ENCODE measurements at places on chromosomes 7 and 10. TPM values are rescaled to one million over a fixed set of nuclear protein-coding genes. Genes with fewer than 3 reads are reported as not detected.

The VPS37D gene
- polyA plus RNA-seq: 7.5 TPM

The PARD3 gene
- polyA plus RNA-seq: 47.2 TPM

The IRF5 gene
- not detected for polyA plus RNA-seq

The CDNF gene
- 2.4 TPM for polyA plus RNA-seq

The LIPK gene
- polyA plus RNA-seq: not detected

The CPVL gene
- polyA plus RNA-seq: 36.4 TPM

The GFRA1 gene
- polyA plus RNA-seq: 1.8 TPM

The SFTPD gene
- 233 TPM for polyA plus RNA-seq

DNA sequence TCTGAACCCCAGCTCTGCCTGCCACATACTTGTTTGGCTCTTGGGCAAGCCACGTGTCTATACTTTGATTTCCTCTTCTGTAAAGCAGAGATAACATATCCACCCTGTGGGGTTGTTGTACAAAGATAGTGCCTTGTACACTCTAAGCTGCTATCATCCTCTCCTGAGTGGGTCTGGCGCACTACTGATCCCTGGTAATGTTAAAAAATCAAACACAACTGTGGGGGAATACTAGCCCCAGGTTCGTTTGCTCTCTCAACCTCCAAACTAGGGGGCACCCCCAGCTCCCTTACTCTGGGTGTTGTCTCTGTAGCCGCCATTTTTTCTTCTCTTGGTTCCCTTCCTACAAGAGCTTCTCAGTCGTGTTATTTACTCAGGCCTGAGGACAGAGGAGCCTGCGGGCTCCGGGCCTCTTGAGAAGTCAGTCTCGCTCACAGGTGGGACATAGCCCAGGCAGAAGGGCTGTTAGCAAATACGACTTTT, 1.0 kb downstream of the POLM start:
- DNase-seq: no peak

GRCh38 chr7:149444287-149444686, 16.6 kb downstream of the ZNF777 start:
- no peak for DNase-seq

DNA sequence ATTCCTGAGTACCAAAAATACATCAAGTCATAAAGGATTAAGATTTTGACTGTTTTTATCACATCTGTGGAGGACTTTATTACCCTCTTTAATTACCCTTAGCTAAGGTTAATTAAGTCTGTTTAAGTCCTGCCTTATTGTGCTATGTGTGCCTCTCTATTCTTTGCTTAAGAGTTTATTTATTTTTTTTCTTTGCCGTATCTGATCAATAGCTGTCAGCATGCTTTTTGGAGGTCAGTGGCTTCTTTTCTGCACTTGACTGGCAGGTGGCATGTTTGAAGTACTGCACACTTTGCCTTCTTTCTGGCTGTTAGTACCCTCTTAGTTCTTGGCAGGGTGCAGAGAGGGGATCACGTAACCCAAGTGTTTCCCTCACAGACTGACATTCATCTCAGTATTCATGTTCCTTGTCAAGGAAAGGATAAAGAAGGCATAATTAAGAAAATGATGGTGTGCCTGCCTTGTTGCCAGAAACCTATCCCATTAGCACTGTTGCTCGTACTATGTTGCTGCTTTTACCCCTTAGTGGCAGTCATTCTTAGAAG, 225.8 kb downstream of the EXOC4 start:
- no peak for DNase-seq

- DNase-seq: no peak
These were observed 112.9 kb downstream of the SAMD9 start for GRCh38 chr7:93004906-93005305.

GRCh38 chr10:100877461-100877850, 35.3 kb upstream of the SLF2 start:
- no peak for DNase-seq

DNA sequence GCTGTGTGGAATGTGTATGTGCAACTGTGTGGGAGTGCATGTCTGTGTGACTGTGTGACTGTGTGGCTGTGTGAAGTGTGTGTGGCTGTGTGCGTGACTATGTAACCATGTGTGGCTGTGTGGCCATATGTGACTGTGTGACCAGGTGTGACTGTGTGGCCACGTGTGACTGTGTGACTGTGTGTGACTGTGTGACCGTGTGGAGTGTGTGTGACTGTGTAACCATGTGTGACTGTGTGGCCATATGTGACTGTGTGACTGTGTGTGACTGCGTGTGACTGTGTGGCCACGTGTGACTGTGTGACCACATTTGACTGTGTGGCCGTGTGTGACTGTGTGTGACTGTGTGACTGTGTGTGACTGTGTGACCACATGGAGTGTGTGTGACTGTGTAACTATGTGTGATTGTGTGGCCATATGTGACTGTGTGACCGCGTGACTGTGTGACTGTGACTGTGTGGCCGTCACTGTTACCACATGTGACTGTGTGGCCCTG, 502.9 kb downstream of the DNAJB6 start:
- no peak for DNase-seq

DNA sequence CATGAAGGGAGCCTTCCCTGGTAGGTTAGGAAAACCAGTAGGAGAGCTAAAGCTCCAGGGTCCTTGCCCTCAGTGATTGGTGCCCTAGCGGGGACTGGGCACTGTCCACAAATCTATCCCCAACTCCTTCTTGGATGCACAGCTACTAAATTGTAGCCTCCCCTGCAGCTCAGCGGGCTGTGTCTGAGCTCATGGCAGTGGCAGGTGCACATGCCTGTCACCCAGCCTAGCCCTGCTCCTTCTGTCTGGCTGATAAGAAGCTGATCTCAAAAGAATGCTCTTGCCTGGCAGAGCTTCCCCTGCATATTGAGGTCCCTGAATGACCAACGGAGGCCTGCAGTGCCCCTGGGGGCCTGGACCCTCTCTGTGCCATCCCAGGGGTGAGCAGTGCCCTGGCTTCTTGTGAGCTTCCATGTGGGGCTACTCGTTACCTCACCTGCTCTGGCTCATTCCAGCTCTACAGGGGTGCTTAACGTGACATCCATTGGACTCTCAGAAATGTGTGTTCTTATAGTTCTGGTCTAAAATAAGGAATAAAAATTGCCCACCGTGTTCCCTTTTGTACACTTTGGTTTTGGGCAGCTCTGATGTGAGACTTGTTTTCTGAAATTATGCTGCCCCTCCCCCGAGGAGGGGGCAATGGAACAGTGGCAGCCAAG, 59.8 kb upstream of the ANTXRL start:
- DNase-seq: no peak

GRCh38 chr10:79105150-79105739, 36.5 kb downstream of the ZMIZ1 start:
- no peak for DNase-seq

DNA sequence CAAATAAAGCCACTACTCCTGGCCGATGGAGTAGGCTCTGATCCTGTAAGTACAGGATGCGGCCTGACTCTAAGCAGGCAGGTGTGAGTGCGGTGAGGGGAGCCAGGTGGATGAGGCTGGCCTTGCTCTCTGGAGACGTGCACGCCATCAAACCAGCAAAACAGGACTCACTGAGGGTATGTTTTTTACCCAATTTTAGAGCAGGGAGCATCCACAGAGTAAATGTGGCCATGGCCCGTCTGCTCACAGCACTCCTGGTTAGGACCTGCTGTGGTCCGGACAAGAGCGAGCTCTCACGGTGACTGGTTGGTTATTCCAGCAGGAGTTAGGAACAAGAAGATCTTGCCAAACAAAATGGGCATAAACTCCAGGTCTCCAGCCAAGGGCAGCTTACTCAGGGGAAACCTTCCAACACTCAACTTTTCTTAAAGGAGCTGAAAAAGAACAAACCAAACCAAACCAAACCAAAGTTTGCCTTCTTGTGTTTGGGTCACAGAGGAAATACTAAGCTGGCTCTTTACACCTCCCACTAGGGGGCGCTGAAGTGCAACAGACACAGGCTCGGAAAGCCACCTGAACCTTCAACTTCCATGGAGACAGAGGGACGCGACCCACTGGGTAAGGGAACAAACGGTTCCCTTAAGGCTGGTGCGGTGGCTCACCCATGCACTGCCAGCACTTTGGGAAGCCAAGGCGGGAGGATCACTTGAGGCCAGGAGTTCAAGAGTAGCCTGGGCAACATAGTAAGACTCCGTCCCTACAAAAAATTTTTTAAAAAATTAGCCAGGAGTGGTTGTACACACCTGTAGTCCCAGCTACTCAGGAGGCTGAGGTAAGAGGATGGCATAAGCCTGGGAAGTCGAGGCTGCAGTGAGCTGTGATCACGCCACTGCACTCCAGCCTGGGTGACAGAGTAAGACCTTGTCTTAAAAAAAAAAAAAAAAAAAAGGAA, 122.4 kb downstream of the CLEC2L start:
- peak; percentile 91 for DNase-seq

DNA sequence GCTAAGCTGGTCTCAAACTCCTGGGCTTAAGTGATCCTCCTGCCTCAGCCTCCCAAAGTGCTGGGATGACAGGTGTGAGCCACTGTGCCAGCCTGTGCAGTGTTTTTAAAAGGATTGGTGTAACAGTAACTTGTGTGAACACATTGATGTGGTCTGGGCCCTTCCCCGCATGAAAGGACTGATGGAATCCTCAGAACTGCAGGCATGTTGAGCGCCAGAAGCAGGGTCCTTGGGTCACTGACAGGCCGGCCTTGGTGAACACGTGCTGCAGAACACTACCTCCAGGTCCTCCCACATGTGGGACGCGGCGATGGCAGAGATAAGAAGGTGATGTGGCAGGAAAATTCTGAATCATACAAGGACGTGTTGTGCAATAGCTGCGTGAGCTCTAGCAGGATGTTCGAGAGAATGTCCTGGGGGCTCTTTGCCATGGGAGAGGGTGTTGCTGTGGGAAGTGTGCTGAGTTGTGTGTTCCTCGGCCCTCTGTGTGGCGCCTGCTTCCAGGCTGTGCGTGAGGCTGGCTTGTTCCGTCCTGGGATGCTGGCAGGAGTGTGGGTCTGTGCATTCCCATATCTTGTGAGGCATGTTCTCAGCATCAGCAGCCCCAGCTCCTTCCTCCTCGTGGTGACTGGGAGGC, 68.2 kb downstream of the DNAJB6 start:
- peak; percentile 78 for DNase-seq

- DNase-seq: peak; percentile 86
These were observed at the start of gene CELF2 for GRCh38 chr10:11017570-11018431. Gene CELF2, plus strand, starts transcription at chr10:11017872. Its CDS starts 218 bp downstream, at chr10:11018090.

GRCh38 chr10:11823989-11824346, 812 bp downstream of the PROSER2 start:
- DNase-seq: no peak

GRCh38 chr10:86953747-86954680, 3.4 kb downstream of the MMRN2 start:
- DNase-seq: peak; percentile 84

DNA sequence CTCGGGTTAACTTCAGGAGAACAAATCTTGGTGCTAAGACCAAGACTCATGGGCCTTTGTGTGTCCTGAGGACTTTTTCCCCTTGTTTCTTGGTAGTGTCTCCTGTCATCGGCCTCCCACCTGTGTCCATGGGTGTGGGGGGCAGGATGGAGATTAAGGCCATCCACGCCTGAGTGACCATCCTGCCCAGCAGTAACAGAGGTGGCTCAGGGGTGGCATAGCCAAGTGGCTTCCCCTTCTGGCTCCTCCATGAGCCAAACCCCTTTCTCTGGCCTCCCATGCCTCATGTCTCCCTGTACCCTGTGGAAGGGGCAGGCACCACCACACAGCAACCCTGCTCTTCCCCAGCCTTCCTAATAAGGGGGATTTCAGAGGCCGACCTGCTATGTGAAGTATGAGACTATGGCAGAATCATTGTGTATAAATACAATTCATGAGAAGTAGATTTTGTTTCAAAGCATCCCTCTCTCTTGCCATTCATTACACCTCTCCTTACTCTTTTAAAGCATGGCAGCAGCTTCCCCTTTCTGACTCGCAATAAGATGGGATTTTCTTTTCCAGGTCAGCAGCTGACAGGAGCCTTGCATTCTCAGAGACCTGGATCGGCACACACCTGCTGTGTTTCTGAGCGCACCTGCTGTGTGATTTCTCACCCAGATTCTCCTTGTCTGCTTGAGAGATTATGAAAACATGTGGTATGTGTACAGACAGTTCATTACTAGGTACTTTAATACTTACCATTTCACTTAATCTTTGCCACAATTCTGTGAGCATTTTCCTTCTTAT, 102.5 kb downstream of the XPNPEP1 start:
- no peak for DNase-seq

- peak; percentile 23 for DNase-seq
These were observed 195.6 kb upstream of the GLI3 start for GRCh38 chr7:42432644-42433043.

GRCh38 chr7:23658831-23659427, 21.1 kb upstream of the FAM221A start:
- peak; percentile 39 for DNase-seq

DNA sequence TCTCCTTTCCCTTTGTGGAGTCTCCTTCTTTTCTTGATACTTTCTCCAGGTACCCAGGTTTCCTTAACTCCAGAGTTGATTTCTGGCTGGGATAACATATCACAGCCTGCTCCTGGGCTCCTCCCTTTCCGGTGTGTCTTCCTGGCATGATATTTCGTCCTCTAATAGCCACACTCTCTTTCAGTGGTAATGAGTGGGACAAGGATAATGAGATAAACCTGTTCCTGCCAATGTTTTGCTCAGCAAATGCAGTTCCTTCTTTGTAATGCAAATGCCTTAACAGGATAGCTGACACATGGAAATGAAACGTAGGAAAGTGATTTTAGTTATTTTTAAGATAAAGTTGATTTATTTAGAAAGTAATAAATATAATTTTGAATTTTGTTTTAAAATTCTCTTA, 168.6 kb downstream of the NRP1 start:
- no peak for DNase-seq

DNA sequence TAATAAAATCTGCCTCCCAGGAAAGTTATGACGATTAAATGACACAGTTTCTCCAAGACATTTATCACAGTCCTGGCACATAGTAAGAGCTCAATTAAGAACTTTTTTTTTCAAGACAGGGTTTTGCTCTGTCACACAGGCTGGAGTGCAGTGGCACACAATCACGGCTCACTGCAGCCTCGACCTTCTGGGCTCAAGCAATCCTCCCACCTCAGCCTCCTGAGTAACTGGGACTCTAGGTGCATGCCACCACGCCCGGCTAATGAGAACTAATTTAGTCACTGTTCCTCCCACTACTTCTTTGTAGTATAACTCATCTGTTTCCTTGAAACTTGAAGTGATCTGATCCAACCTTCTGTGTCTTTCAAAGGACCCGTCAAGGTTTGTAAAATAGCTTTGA, 42.2 kb upstream of the MXI1 start:
- no peak for DNase-seq

DNA sequence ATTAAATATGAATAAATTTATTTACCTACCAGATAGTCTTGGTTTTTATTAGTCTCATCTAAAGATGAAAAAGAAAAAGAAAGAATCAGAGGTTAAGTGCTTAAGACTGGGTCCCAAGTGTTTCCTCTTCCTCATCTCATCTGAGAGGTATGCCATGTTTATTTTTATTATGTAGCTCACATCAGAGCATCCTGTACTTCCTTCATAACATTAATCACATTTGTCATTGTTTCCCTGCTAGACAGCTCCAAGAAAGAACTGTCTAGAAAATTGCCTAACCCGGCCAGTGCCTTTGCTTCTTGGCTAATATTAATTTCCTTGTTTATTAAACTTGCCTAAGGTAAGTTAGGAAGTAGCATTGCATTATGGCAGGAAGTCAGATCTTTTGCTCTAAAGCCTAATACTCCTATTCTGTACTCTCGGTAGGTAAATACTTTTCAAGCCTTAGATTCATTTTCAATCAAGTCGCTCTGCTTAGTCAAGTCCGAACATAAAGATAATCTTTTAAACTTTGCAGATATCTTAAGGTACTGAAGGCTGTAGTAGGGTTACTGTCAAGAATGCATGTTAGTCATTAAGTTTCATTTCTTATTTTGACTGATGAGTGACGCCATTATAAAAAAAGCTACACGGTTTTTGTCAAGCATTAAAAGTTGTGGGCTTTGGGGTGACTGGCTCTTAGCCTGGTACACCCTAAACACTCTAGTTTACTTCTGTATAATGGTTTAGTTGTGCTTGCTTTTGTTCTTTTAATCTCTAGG, 47.4 kb downstream of the ZMYND11 start:
- DNase-seq: no peak

Measured in hepatocyte (in vitro differentiated cells).